HuH-7 (cell line): ENCODE measurements at places on chromosomes 16 and 17.

GRCh38 chr17:44767493-44767892 lies 8.7 kb downstream of the ADAM11 start:
- DNase-seq = no peak

GRCh38 chr17:10624969-10625368 lies 32.1 kb downstream of the MYH3 start:
- DNase-seq = no peak

DNA sequence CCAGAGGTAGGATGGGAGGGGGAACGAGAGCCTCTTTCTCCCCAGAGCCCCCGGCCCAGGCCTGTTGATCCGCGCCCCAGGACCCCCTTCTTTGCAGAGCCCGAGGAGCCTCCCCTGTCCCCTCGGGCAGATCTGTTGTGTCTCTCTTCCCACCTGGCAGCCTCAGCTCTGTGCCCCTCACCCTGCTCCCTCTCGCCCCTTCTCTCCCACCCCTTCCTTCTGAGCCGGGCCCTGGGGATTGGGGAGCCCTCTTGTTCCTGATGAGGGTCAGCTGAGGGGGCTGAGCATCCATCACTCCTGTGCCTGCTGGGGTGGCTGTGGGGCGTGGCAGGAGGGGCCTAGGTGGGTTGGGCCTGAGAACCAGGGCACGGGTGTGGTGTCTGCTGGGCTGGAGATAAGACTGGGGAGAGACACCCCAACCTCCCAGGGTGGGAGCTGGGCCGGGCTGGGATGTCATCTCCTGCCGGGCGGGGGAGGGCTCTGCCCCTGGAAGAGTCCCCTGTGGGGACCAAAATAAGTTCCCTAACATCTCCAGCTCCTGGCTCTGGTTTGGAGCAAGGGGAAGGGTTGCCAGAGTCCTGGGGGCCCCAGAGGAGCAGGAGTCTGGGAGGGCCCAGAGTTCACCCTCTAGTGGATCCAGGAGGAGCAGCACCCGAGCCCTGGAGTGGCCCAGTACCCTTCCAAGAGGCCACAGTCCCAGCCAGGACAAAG lies 65.4 kb downstream of the MRC2 start:
- DNase-seq = peak; percentile 60

DNA sequence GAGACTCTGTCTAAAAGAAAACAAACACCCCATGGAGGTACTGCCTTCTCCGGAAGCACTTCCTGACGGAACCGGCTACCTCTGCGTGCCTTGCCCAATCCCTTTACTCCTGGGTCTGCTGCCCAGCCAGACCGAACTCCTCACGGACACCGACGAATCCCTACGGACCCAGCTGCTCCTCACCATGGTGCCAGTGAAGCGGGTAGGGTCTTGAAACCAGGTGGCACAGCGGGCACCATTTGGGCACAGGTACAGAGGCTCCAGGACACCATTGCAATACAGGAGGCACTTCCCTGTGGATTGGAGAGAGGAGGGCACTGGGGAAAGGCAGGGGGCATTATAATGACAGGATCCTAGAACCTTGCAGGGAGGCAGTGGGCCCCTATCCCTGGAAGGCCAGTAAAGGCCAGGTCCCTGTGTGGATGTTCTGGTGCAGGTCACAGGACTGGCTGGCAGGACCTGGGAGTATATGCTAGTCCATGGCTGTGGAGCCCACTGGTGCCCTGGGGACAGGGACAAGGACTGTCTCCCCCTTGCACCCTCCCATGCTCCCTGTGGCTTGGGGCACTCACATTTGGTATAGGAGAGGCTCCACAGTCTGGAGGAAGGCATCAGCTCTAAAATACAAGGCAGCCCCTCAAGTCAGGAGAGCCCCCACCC lies 2.3 kb downstream of the SLC25A39 start:
- DNase-seq = no peak

- DNase-seq = peak; percentile 36
Measured at GRCh38 chr16:79691007-79691406, 90.5 kb upstream of the MAF start.

DNA sequence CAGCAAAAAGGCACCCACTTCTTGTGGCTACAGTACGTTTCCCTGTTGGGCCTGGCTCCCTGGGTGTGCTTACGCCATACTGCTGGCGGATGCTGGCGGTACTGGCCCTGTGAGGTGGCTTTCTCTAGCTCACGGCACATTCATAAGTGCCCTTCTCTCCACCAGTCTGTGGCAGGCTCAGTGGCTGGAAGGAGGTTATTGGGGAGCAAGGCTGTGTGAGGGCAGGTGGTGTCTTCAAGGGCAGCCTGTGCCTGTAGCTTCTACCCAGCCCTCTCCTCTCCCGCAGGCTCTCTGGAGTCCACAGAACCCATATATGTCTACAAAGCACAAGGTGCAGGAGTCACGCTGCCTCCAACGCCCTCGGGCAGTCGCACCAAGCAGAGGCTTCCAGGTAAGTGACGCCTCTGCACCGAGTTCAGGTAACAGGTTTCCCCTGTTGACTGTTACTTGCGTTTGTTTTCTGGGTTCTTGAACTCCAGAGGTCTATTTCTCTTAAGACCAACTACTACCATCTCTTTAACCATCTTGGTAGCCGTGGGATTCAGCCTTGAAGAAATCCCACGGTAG lies 20.6 kb downstream of the NTAN1 start:
- DNase-seq = no peak

DNA sequence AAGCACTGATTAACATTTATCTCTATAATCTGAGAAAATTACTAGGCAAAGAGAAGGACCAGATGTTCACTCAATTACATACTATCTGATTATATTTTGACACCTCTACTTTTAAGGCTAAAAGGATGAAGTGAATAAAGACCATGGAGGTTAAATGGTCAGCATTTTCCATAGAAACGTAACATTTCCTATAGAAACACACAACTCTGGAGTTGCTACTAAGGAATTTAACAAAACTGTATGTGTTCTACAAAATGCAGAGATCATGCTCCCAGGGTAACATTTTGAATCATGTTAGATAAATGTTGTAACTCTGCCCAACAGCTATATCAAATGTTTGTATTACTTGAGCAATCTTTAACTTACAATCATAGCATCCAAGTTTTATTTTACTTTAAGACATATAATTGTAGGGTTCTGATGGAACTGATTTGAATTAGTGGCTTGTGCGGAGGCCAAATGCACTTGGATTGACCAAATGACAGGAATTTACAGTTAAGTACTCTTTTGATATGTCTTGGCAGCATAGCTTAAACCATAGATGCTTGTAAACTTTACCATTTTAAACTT lies 97.7 kb downstream of the RPGRIP1L start:
- DNase-seq = no peak

GRCh38 chr17:73591296-73592078 lies 52.8 kb downstream of the SDK2 start:
- no peak for DNase-seq

DNA sequence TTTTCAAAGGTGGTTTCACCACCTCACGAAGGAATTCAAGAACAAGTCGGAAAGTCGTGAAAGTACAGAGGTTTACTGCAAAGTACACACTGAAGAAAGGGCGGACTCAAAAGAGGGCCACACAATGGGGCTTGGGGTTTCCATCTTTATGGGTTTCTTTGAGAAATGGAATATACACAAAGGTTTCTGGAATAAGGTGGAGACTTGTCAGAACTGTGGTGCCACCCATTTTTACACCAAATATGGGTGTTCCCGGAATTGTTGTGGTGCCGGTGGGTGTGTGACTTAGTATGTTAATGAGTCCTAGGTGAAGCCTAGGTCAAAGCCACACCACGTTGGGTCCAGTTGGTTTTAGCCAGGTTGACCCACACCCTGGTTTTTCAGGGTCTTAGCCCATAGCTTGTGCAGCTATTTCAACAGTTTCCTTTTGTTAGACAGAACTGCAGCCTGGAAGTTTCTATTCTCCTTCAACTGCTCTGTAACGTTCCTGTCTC lies 567 bp upstream of the GCSH start:
- no peak for DNase-seq

- no peak for DNase-seq
Measured at GRCh38 chr17:66445229-66445628, 142.8 kb downstream of the PRKCA start.

GRCh38 chr16:54360681-54361080 lies 74.1 kb upstream of the IRX3 start:
- no peak for DNase-seq

DNA sequence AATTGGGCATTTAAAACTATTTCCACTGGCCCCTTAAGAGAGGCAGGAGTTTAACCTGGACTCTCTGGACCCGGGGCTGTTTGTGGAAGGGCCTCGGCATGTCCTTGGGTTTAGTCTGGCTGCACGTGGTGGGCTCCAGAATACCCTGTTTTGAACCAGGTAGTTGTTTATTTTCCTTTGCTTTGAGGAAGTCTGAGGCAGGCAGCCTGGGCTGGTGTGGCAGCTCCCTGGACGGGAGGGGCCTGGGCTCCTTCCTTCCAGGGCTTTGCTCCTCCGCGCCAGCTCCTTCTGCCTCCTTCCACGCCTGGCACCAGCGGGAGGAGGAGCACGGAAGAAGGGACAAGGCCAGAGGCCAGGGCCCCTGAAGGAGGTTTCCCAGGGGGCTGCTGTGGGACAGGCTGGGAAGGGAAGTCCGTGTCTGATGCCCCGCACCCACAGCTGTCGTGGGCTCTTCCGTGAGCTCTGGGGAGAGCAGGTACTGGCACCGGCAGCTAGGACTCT lies 15.5 kb downstream of the BANP start:
- no peak for DNase-seq

DNA sequence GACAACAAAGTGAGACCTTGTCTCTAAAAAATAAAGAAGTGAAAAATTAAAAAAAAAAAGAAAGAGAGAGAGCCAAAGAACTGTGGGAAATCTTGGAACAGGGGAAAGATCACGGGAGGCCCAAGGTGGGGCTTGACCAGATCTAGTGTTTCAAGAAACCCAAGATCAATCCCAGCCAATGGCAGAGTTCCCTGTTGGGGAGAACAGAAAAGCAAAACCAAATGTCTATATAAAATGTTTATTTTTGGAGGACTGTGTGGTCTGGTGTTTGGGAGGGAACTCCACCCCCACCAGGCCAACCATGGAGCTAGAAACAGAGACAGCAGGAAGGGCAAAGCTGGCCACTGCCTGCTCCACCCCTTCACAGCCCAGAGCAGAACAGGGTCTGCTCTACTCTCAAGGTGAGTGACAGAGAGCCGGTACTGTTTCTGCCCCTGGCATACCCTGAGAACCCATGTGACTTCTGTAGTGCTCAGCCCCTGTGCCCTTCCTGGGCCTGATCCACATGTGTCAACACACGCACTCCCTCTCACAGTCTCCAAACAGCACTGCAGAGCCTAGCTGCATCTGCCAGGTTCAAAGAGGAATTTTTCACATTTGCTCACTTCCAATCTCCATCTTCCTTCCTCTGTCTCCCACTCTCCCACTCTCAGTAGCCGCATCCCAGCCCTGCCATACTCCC lies 3.7 kb downstream of the TMEM101 start:
- DNase-seq = no peak

GRCh38 chr16:57304169-57305061 lies 19.9 kb upstream of the PLLP start:
- DNase-seq = peak; percentile 70

DNA sequence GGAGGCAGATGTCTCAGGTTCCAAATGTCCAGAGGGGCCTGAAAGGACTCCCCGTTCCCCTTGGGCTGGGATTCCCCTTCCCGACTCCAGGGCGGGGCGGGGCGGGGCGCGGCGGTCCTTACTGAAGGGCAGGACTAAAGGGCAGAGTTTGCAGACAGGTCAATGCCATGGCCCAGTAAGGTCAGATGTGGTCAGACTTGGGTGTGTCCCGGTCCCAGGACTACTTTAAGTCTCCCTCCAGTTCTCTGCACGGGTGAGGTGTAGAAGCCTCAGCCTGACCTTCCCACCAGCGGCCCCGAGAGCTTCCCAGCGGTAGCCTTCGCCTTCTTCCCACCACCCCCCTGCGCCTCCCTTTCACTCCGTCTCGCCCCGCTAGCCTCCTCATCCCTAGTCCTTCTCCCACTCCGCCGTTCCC lies 532 bp downstream of the KDM6B start:
- peak; percentile 58 for DNase-seq

GRCh38 chr16:51640196-51640595 lies 489.1 kb upstream of the SALL1 start:
- DNase-seq = no peak

- no peak for DNase-seq
Measured at GRCh38 chr17:2459917-2460271, 51.8 kb downstream of the METTL16 start.

DNA sequence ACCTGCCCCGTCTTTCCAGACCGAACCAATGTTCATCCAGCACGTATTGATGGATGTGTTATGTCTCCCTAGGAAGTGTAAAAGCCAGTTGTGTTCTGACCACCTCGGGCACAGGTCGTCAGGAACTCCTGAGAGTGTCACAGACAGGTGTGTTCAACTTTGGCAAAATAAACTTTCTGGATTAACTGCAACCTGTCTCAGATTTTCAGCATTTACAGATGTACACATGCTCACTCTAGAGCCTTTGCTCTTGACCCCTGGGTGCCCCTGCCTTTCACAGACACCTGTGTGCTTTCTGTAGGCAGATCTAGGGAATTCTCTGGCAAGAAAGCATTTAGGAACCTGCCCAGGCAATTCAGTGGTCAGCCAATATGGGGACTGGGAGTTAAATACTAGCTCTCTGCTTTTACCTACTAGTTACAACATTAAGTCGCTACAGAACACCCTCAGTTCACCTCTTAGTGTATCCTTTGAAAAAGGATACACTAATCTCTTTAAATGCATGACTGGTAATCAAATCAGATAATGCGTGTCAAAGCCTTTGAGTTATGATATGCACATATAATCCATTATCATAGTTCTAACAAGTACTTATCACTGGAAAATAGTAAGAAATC lies 188.9 kb downstream of the CPPED1 start:
- DNase-seq = no peak

GRCh38 chr16:58820411-58820810 lies 86.3 kb upstream of the GOT2 start:
- no peak for DNase-seq

GRCh38 chr16:50884066-50884860 lies 142.4 kb downstream of the CYLD start:
- DNase-seq = peak; percentile 63

- no peak for DNase-seq
Measured at GRCh38 chr16:4686497-4687210, 6.7 kb upstream of the NUDT16L1 start.

GRCh38 chr16:58636466-58636865 lies 6.8 kb upstream of the CNOT1 start:
- no peak for DNase-seq

- no peak for DNase-seq
Measured at GRCh38 chr16:4615384-4616046, 827 bp upstream of the UBALD1 start.

DNA sequence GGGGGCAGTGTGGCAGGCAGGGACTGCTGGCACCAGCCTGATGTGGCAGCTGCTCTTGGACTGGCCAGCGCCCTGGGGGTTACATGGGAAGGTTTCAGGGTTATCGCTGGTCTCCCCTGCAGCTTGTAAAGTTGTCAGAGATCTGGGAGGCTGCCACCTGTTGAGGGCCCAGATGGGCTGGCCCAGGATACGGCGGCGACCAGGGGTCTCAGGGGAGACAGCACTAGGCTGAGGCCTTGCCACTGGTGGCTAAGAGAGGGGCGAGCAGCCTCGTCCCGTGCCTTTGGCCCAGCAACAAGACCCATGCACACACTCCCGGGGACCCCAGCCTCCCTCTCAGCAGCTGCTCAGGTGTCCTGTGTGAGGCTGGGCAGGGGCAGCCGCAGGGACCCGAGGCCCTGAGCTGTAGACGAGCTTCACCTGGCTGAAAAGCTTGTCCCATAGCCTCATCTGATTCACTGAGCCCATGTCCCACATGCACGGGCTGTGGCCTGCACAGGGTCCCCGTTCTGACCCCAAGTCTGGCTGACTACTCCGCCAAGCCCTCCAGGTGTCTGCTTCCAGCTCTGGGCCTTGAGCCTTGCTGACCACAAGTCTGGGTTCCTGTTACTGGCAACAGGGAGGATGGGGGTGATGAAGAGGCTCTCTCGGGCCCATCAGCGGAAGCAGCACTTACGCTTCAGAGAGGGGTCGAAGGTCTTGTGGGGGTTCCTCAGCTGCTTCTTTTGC lies 6.2 kb downstream of the DUS1L start:
- DNase-seq = no peak
